ENCODE measurements at places on chromosomes 11 and 22.

DNA sequence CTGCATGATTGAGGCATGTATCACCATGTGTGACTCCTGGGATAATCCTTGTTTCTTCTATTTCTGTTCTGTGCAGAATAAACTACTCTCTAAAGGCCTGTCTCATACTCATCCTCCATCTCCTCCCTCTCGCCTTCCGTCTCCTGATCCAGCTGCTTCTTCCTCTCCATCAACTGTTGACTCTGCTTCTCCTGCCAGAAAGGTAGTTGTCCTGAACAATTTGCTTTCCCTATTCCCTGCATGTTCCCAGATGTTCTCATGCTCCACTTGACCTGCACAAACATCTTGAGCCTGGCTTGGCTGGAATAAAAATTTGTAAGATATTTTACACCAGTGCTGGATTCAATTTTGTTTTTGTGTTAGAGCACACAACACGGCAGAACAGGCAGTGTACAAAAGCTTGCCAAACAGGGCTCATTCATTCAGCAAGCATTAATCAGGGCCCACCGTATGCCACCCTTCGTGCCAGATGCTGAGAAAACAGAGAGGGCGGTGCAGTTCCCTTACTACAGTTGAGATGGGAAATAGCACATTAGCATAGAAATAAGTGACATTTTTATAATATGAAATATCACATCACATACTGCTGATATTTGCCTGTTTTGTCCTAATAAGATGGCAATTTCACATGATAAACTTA, 133.3 kb upstream of the PARVA start:
- DNase-seq: no peak

- DNase-seq: no peak
These were observed 97.0 kb upstream of the DRD2 start for GRCh38 chr11:113572136-113572735.

DNA sequence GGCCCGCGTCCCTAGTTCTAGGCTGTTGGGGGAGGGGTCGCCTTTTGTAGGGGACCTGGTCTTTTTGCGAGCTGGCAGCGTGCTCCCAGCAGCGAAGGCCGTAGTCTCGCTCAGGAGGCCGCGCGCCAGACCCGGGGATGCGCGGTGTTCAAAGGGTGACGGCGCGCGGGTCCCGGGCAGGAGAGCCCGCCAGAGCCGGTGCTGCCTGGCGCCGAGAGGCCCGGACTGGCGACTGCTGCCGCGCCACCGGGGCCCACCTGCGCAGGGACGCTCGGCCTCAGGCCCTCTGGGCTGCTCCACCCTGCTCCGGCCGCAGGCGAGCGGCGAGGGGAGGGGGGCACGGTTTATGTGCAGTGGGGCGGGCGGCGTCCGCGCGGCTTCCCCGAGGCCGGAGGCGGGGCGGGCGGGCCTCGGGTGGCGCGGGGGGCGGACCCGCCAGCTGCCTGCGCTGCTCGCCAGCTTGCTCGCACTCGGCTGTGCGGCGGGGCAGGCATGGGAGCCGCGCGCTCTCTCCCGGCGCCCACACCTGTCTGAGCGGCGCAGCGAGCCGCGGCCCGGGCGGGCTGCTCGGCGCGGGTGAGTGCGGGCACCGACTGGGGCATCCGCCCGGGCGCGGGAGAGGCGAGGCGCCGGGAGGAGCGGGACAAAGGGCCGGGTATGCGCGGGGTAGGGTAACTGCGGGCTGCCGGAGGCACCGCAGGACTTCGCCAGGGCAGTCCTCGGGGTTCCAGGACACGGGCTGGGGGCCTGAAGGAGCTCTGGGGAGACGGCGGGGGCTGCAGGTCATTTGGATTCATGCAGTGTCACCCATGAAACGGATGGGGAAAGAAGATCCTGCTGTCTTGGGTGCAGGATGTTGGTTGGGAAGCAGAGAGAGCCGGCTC, at the start of gene PRSS23:
TSS of gene PRSS23 (plus strand) at position 467 of the 884 bp plus-strand sequence. CDS start 7,102 bp downstream, outside the sequence.
- DNase-seq: peak; percentile 87

GRCh38 chr11:14973621-14974514, 1.7 kb upstream of the CALCA start:
- DNase-seq: peak; percentile 17

DNA sequence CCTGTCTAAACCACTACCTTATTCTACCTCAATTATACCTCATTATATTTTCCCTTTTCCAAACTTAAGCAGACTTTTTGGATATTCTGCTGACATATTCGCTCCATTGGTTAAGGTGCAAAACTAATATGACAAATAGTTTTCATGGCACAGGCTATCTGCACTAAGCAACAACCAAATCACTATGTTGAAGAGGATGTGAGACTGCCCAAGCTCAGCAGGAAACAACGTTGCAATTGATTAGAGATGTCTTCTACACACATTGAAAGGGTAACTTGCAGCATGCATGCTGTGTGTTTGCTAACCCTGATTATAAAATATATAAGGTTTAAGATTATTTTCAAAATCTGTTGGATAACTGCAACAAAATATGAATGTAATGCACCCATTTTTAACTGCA, 61.6 kb downstream of the STK33 start:
- no peak for DNase-seq

DNA sequence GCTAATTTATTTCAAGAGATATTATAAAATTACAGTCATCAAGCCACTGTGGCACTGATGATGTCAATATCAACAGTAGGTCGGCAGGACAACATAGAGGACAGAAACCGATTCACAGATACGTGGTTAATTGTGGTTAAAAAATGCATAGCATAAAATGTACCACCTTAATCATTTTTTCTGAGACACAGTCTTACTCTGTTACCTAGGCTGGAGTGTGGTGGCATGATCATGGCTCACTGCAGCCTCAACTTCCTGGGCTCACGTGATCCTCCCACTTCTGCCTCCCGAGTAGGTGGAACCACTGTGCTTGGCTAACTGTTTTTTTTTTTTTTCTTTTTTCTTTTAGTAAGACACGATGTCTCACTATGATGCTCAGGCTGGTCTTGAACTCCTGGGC, 21.0 kb upstream of the TOLLIP start:
- peak; percentile 72 for DNase-seq

DNA sequence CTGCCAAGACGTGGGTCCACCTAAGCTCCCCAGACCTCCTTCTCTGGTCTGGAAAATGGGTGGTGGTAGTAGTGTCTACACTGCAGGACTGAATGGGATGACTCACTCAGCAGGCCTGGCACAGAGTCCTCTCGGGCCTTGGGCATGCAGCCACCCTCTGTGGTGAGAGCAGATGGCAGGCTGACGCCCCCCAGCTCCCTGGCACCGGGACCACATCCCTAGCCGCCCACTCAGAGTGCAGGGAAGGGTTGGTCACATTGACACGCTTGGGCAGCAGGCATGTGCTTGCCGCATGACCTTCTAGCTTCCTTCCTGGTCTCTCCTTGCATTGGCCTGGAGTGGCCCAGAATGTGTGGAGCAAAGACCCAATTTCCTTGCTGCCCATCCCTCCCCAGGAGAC, 30.7 kb upstream of the PRODH start:
- no peak for DNase-seq

- DNase-seq: peak; percentile 74
These were observed 3.0 kb downstream of the PKP3 start for GRCh38 chr11:396948-397548.

DNA sequence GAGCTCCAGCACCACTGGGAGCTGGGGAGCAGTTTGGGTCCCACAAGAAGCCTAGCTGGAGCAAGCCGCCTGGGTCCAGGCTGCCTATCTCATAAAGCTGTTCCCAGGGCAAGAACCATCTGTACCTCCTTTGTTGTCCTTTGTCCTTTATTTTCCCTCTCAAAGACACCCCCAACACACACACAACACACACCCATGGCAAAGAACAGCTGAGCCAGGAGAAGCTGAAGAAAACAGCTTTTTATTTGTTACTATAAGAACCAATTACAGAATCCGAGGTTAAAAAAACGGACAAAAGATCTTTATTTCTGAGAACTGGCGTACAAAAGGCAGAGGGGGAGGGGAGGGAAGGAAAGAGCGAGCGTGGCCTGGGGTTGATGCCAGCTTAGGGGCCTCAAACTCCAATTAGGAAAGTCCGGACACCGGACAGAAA, 1.7 kb upstream of the TUT1 start:
- no peak for DNase-seq

GRCh38 chr11:65432100-65432650, 9.6 kb downstream of the NEAT1 start:
- DNase-seq: peak; percentile 7

DNA sequence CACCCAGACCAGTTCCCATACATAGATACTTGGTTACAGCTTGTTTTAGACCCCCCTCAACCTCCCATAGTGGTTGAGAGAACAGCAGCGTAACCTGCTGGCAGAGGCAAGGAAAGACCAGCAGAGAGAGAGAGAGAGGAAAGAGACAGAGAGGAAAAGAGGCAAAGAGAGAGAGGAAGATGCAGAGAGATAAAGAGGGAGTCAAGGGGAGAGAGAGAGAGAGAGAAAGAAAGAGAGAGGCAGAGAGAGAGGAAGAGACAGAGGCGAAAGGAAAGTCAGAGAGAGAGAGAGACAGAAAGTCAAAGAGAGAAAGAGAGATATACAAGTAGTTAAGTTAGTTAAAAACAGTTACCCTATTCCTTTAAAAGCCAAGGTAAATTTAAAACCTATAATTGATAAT, 52.5 kb downstream of the NEU3 start:
- no peak for DNase-seq

GRCh38 chr11:96736601-96737000, 346.8 kb downstream of the JRKL start:
- no peak for DNase-seq

- no peak for DNase-seq
These were observed 23.4 kb downstream of the ADAMTS15 start for GRCh38 chr11:130471731-130472433.

DNA sequence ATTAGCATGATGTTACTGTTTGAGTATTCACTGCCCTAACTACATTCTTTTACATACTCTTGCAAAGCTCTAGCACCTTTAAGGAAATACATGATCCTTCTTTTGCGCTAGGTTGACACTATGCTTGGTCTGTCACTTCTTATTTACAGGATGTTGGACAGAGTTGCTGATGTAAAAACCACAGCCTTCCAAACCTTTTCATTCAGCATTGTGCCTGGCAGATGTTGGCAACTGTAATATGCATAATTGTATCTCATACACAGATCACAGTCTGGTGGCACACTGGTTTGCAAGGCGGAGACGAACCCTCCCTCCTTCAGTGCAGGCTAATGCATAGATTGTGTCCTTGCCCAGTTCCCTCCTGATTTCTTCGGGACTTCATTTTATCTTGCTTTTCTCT, 224.1 kb downstream of the SNX19 start:
- no peak for DNase-seq

GRCh38 chr11:43933226-43933607, 9.2 kb upstream of the C11orf96 start:
- no peak for DNase-seq

DNA sequence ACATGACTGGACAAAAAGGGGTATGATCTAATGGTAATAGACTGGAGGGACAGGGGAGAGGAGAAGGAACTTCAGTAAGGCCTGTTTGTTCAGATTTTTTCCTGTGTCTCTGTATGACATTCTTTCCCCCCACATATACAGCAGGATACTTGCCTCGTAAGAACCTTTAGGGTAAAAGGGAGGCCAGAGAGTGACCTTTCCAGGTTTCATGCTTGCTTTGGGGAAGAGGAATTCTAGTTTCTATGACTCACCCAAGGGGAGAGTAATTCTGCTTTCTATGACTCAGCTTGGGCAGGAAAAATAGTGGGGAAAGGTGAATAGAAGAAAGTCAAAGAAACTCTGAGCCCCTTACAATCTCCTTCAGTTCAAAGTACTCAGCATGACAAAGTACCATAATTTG, 457.0 kb downstream of the DLG2 start:
- DNase-seq: no peak

GRCh38 chr22:38074181-38075104, 9.5 kb downstream of the SLC16A8 start:
- no peak for DNase-seq

GRCh38 chr22:40928657-40929056, 22.5 kb upstream of the RBX1 start:
- no peak for DNase-seq
